ENCODE measurements at places on chromosomes 1 and 21.

DNA sequence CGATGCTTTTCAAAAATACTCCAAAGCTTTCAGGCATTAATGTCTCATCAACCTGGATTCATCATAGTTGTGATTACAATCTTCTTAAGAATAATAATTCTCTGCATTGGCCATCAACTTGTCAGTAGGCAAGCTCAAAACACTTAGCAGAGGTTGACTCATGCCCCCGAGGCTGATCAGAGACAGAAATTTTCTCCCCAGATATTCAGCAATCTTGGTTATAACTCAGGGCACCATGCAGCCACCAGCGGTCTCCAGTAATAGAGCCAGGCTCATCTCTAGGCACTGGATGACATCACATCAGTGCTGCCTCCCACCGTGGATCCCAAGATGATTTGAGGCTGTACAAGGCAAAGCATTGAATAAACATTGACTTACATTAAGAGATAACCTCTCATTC, 14.3 kb upstream of the IFFO2 start:
- DNase-seq: no peak

- DNase-seq: no peak
These were observed 201.6 kb upstream of the PLXNA2 start for GRCh38 chr1:208445758-208446203.

DNA sequence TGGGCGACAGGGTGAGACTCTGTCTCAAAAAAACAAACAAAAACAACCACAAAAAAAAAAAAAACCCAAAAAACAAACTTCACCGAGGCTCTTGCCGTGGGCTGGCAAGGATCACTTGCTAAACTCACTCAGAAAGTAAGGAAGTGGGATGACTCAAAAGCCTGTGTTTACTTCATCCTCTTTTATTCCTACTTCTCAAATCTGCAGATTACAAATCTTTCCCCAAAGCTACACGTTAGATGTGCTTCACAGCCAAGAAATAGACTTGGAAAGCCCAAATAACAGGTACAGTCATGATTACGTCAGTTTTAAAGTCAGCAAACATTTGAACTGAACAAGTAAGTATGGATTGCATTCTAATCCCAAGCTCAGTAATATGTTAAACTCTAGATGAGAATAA, 359.3 kb downstream of the ADGRL2 start:
- DNase-seq: no peak

GRCh38 chr21:14968029-14968428, 96.8 kb downstream of the NRIP1 start:
- DNase-seq: no peak

DNA sequence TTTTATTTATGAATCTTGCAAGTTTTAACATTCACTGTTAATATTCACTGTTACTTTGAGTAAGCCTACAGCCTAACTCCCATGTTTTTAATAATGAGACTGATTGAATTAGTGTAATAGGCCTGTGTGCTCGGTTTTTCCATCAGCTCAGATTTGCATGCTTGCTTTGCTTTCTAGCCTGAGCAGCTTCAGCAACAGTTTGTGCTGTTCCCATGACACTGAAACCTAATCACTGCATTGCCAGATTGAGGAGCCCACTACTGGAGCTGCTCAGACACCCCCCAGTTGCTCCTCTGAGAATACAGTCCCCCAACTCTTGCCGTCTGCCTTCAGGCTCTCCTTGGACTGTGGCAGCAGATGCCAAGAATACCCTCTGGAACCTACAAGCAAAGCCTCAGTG, 695.4 kb downstream of the BRINP3 start:
- DNase-seq: no peak

Data from CD4-positive, alpha-beta T cell treated with Interleukin-6 for 4 hours (primary cell).